ENCODE measurements at places on chromosomes 2 and 18.

- no peak for DNase-seq
Measured at GRCh38 chr2:208253600-208254117, 1.2 kb downstream of the IDH1 start.

DNA sequence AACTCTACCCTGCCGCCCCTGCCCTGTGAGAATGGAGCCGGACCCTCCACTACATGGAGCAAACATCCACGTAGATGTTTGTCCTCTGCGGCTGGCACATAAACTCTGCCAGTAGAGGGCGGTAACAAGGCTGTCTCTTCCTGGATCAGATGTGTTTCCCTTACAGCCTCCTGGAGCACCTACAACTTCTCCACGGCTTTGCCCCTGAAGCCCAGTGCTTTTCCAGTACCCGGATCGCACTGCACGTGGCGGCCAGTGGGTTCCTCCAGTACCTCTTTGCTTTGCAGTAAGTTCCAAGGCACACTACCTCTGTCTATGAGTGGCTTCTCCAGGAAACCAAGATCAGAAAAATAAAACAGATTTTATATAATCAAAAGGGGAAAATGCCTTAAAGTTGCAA lies 651.3 kb downstream of the DCDC2C start:
- no peak for DNase-seq

DNA sequence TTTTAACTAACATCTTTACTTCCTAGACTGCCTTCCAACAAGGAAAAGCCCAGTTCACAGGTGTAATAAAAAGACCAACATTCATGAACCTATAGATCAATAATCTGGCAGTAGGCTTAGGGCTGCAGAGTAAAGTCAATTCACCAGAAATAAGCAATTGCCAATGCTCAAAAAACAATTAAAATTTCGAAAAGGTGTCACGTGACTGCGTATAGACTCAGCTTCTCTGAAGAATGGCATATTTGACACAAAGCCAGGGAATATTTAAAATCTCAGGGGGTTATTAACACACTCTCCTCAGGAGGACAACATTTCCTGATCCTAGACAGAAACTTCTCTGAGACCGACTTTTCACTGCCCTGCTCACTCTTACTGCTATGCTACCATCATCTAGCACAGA lies 245.2 kb upstream of the LRATD1 start:
- no peak for DNase-seq

- no peak for DNase-seq
Measured at GRCh38 chr18:289026-289425, 21.2 kb upstream of the THOC1 start.

DNA sequence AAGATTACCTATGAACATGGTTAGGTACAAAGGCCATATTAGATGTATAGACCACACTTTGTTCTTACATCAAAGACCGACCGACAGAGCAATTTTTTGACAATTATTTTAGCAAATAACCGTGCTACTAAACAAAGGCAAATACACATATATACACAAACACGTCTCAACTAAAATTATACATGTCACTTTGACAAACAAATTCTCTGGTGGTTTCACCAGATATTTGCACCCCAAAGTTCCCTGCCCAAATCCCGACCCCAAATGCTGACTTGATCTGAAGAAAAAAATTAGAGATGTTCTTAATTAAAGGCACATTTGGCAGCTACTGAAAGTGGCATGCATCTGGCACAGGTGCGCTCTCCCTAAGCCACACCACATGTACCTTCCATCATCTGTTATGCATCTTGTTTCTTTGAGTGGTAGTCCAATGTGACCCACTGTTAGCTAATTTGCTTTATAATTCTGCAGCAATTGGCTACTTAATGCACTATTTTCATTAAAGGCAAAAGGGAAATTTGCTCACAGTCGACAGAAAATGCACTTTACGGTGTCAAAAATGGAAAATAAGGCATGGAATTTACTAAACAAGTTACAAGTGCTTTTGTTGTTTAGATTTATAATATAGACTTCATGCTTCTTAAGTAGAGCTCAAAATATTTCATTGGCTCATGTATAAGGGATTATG lies 92.1 kb downstream of the ARHGEF33 start:
- no peak for DNase-seq

DNA sequence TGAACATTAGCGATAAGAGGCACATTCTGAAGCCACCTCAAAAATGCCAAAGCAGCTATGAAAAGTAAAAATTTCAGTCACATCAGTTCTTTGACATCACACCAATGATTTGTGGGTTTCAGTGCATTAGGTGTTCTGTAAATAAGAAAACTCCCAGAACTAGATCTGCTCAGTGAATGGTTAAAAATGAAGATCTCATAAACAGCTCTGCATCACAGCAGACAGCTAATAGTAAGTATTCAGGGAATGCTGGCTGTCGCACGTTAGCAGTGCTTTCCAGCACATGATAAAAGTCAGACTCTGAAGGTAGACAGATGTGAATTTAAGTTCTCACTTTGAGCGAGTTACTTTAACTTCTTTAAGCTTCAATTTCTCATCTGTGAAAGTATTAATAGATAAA lies 154.9 kb downstream of the SATB2 start:
- peak; percentile 64 for DNase-seq

DNA sequence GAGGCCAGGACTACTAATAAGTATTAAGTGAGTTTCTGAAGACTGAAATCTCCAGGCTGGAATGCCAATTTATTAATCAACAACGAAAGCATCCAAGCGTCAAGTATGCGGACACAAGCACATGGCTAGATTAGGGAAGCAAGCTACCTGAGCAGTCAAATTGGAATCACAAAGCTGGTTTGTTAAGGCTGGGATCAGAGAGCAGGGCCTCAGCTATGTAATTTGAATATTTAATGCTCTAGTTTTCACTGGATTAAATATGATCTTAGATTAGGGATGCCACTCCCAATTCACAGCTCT lies 5.7 kb downstream of the CCL20 start:
- no peak for DNase-seq

DNA sequence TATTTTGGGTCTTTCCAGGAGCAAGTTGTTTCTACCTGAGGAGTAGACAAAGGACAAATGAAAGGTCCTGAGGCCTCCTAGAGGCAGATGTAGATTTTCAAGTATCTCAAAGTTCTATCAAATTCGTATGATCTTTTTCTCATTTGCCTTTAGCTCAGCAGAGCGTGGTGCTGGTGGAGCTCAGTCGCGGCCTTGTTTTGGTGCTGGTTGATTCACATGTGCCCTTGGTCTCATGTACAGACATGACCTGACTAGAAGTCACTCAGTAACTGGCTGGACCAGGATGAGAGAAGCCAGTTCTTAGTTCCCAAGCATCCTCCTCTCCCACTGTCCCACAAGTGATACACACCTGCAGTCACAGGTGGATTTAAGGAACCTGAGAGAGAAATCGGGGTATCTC lies 264.0 kb downstream of the PRKCE start:
- no peak for DNase-seq

All from cardiac fibroblast (primary cell).